Left renal pelvis (tissue), 4 donors: ENCODE measurements at places on chromosomes 7 and 10. TPM values are rescaled to one million over a fixed set of nuclear protein-coding genes. Genes with fewer than 3 reads are reported as not detected.
A peak's percentile ranks its signal among the peaks of the same experiment; 100 is the strongest.

The HPS1 gene
- 30.3 TPM for polyA plus RNA-seq

The EBF3 gene
- polyA plus RNA-seq = 1.8 TPM

The THSD7A gene
- polyA plus RNA-seq = 62.2 TPM

The MORN4 gene
- polyA plus RNA-seq = 22.4 TPM

The ZNF316 gene
- polyA plus RNA-seq = 37.4 TPM

The NMT2 gene
- polyA plus RNA-seq = 40.9 TPM

- DNase-seq = no peak
These were observed 77.5 kb downstream of the HGF start for GRCh38 chr7:81692146-81692905.

- DNase-seq = no peak
These were observed 147.9 kb upstream of the EGR2 start for GRCh38 chr10:62964026-62964425.

DNA sequence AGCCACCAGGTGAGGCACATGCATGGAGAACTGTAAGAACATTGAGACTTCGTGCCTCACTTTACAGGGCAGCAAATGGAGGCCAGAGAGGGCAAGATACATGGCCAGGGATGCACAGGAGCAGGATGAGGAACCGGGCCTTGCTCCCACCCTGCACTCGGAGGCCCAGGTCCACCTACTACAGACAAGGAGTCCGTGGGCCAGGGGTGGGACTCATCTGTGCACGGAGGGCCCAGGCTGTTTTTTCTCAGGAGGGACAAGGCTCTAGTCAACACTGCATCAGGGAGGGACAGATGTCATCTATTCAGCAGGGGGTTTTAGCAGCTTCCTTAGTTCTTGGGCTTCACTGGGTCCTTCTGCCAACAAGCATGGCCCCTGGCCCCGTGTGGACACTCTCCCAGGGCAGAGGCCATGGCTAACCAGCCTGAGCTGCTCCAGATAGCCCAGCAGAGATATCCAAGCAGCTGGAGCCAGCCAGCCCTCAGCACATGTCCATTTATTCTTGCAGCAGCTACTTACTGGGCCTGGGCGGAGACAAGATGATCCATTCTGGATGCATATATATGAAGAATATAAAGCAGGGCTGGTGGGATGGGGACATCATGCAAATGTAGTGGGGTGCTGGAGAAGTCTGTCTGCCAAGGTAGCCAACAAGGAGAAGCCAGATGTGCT, 134.5 kb upstream of the RET start:
- DNase-seq = no peak

DNA sequence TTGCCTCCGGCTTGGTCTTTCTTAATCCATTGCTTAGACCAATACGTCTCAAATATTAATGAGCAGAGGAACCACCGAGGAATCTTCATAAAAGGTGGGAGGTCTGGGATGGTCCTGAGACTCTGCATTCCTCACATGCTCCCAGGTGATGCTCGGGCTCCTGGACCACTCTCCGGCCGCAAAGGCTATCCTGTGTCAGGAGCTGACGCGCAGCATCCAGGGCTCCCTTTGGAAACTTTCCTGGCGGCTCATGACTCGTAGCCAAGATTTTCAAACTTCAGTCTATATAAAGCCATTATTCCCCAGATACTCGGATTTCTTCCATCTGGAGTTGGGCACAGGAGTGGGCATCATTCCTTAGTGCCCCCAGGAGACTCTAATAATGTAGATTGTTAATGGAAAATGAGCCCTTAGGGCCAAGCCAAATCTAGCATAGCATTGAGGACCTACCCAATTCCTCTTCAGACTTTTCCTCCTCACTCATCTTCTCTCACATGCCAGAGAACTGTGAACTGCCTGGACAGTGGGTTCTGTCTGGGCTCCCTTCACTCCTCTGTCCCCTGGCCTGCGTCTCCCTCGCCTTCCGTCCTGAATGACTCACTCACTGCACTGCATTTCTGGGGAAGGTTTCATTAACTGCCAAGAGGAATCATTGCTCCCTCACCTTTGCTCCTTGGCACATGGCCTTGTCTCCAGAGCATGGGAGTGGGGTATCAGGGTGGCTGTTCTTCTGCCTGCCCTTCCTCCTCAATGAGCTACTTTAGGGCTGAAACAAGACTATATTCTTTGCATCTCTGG, 89.3 kb downstream of the MKI67 start:
- no peak for DNase-seq

GRCh38 chr10:103874730-103875129, 19.4 kb upstream of the SH3PXD2A start:
- no peak for DNase-seq

DNA sequence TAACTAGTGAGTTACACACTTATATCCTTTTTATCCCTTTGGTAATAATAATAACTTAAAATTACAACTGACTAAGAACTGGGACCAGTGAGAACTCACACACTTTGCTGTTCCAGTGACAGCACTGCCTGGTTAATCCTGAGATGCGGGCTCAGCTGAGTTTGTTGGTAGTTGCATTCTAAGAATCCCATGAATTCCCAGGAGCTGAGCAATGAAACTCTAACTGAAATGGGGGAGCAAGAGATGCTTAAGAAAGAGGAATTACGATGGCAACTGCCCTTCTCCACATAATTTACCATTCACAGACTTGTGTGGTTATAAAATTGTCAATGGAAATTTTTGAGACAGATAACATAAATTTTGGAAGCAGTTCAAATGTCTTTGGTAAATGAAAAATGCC, 659.4 kb downstream of the MAGI2 start:
- DNase-seq = no peak

- DNase-seq = peak; percentile 60
These were observed at the start of gene FHIP2A for GRCh38 chr10:114821293-114821914. FHIP2A (plus strand) TSS chr10:114821780; CDS start chr10:114822079, 299 bp downstream.

- no peak for DNase-seq
These were observed 19.9 kb downstream of the KLF6 start for GRCh38 chr10:3765146-3765545.

DNA sequence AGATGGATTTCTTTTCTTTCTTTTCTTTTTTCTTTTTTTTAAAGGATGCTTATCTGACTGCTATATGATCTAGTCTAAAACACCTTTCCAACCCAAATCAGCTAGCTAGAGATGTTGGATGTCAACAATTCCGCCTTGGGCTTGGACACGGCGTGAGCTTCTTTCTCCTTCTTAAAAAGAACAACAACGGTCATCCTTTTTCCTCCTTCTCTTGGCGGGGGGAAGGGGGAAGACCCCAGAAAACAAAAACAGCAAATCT, 1.0 kb downstream of the BEND7 start:
- DNase-seq = no peak

DNA sequence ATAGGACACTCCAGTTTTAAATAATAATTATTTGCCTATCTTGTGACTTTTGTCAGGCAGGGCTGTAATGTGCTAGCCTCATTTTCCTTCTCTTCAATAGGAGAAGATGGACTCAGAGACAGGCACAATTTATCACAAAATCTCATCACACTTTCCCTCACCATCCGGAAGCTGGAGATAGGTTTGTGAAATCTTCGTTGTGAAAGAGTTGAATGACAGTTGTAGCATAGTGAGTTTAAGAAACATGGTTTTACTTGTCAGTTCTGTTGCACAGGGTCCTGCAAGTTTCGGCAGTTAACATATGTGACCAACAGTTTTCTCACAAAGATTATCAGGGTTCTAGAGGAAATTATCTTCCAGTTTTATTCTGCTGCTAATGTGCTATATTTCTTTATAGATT, 37.7 kb upstream of the MAP3K8 start:
- DNase-seq = no peak

GRCh38 chr10:5292196-5292735, 72.5 kb upstream of the UCN3 start:
- DNase-seq = no peak

GRCh38 chr10:131264110-131264788, 47.3 kb downstream of the TCERG1L start:
- no peak for DNase-seq

- no peak for DNase-seq
These were observed 19.4 kb downstream of the PON3 start for GRCh38 chr7:95376632-95377400.

GRCh38 chr10:124063750-124064603, 29.4 kb downstream of the CHST15 start:
- no peak for DNase-seq

- DNase-seq = no peak
These were observed 581.2 kb upstream of the MGMT start for GRCh38 chr10:128885573-128886555.

GRCh38 chr7:100085515-100085914, 3.3 kb upstream of the COPS6 start:
- DNase-seq = no peak

- no peak for DNase-seq
These were observed 58.0 kb downstream of the IPMK start for GRCh38 chr10:58209669-58210068.

- DNase-seq = no peak
These were observed 329.9 kb downstream of the PTPRN2 start for GRCh38 chr7:158257516-158258410.

- no peak for DNase-seq
These were observed 15.9 kb downstream of the VIPR2 start for GRCh38 chr7:159128767-159129166.

- no peak for DNase-seq
These were observed 167.7 kb upstream of the PPP1R3A start for GRCh38 chr7:114086537-114086913.

DNA sequence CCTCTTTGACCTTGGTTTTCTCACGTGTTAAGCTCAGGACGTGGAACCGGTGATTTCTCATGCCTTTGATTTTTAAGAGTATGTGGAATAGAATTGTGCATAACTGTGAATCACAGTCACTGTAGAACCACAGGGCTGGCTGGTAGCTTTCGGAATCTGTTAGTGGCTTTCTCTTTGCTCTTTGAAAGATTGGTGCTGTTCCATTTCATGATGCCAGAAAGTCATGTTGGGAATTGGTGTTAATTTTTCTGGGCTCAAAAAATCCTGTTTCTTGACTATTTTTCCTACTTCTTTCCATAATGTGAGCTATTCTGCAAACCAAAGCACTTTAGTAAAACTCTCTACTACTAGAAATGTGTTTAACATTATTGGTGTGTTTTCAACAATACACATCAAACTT, 73.0 kb downstream of the CACNB2 start:
- DNase-seq = no peak

- no peak for DNase-seq
These were observed 999 bp downstream of the TLX1 start for GRCh38 chr10:101131962-101132635.

- no peak for DNase-seq
These were observed 62.9 kb downstream of the GRM8 start for GRCh38 chr7:127189886-127190285.

DNA sequence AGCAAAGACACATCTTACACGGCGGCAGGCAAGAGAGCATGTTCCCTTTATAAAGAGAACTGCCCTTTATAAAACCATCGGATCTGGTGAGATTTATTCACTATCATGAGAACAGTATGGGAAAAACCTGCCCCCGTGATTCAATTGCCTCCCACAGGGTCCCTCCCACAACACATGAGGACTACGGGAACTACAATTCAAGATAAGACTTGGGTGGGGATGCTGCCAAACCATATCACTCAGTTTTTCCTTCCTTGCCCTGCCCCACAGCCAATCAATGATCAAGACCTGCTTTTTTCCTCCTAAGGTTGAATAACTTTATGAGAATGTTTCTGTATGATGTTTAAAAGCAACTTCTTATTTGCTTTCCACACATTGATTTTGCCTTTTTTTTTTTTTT, 3.1 kb upstream of the PTPRE start:
- no peak for DNase-seq

GRCh38 chr7:121278120-121279021, 50.4 kb upstream of the WNT16 start:
- no peak for DNase-seq

DNA sequence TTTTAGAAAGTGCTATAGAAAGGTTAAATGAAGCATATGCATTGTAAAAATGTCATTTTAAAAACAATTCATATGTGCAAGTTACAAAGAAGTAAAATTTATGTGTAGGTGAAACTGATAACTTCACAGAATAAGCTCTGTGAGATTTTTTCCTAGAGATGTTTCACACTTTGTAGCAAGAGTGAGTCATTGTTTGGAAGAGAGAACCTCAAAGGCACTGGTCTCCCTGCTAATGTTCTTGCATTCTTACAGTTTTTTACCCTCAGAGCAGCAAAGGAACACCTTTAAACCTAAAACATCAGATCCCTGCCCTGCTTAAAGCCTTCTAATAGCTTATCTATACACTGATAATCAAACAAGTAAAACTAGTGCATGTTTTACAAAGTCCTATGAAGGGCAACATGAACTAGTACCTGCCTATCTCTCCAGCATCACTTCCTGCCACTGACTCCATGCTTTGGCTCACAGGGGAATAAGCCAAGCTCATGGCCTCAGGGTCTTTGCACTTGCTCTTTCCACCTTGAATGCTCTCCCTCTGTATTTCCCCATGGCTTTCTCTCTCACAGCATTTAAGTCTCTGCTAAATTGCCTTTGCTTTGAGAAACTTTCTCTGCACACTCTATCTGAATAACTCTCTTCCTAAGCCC, 997.0 kb downstream of the GATA3 start:
- DNase-seq = no peak

- no peak for DNase-seq
These were observed 231.8 kb upstream of the DKK1 start for GRCh38 chr10:52082307-52082706.

- peak; percentile 10 for DNase-seq
These were observed 780 bp downstream of the ALDH18A1 start for GRCh38 chr10:95655571-95656290.

GRCh38 chr7:67602246-67602887, 605.7 kb downstream of the TYW1 start:
- DNase-seq = no peak

- no peak for DNase-seq
These were observed 177.1 kb upstream of the TRIM24 start for GRCh38 chr7:138282997-138283396.
